ENCODE measurements at places on chromosomes 4 and X.

DNA sequence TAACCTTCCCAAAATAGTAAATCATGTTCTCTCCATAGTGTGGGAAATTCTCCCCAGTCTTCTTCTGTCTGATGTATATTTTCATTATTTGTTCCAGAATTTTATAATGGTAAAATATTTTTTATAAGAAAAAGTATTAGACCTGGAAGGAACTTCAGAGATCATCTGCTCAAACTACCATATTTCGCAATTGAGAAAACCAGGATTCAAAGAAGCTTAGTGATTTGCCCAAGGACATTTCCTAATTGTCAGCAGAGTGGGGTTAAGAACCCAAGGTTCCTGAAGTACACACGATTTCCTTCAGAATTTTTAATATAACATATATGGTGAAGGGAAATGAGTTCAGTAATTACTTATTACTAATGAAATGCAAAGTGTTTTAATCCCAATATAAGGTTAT, 24.1 kb downstream of the OCIAD1 start:
- DNase-seq: no peak

GRCh38 chr4:147481577-147482109, 746 bp downstream of the EDNRA start:
- DNase-seq: no peak

- DNase-seq: no peak
Observed at GRCh38 chrX:103864149-103864548, 32.1 kb upstream of the RAB9B start.

DNA sequence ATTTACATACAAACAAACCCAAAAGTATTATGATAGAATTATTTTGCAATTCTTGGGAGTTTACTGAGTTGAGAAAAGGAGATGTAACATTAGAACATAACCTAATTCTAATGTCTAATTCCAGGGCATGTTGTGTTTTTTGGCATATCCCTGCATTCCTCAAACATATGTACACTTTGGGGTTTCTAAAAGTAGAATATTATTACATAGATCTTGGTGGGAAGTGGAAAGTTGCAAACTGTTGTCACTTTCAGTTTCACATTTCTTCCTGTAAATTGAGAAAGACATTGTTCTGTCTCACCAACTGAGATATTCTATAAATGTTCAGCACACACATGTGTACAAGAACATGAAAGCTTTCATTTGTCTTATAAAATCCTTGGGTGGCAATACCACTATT, 24.4 kb upstream of the GBA3 start:
- DNase-seq: no peak
